ENCODE measurements at places on chromosomes 7 and 10. TPM values are rescaled to one million over a fixed set of nuclear protein-coding genes. Genes with fewer than 3 reads are reported as not detected.
A peak's percentile ranks its signal among the peaks of the same experiment; 100 is the strongest.

The FLNC gene
- total RNA-seq, result 5.2 TPM

The LLCFC1 gene
- not detected for total RNA-seq

The PON3 gene
- 67.2 TPM for total RNA-seq

GRCh38 chr10:8998751-8999150 lies 944.3 kb downstream of the GATA3 start:
- no peak for DNase-seq

DNA sequence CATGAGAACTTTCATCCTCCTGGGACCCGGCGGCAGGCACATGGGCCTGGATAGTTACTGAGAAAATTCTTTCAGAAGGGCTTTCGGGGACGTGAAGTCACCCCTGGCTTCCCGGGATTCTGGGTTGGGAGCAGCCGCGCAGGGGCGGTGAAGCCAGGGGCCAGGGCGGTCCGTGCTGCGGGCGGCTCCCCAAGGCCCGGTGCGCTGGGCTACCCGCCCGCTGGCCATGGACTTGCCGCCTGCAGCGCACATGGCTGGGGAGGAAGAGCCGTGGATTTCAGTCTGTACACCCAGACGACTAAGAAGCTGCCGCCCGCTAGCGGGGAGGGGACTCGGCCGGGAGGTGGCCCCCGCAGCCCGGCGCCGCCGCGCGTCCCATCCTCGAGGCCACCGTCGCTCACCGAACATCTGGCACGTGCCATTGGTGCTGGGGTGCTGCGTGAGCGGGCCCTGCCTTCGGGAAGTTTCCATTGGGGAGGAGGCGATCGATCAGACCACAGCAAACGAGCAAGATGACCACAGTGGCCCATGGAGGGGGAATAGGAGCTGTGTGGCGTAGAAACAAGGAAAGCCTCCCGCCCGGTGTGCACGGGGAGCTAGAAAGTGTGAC lies 64.5 kb downstream of the TMEM209 start:
- peak; percentile 84 for DNase-seq

GRCh38 chr7:71497256-71497946 lies 365.5 kb downstream of the GALNT17 start:
- no peak for DNase-seq

GRCh38 chr7:38360776-38361175 lies 87.3 kb upstream of the TARP start:
- no peak for DNase-seq

GRCh38 chr10:76902949-76903348 lies 734.7 kb downstream of the KCNMA1 start:
- DNase-seq, result peak; percentile 70

DNA sequence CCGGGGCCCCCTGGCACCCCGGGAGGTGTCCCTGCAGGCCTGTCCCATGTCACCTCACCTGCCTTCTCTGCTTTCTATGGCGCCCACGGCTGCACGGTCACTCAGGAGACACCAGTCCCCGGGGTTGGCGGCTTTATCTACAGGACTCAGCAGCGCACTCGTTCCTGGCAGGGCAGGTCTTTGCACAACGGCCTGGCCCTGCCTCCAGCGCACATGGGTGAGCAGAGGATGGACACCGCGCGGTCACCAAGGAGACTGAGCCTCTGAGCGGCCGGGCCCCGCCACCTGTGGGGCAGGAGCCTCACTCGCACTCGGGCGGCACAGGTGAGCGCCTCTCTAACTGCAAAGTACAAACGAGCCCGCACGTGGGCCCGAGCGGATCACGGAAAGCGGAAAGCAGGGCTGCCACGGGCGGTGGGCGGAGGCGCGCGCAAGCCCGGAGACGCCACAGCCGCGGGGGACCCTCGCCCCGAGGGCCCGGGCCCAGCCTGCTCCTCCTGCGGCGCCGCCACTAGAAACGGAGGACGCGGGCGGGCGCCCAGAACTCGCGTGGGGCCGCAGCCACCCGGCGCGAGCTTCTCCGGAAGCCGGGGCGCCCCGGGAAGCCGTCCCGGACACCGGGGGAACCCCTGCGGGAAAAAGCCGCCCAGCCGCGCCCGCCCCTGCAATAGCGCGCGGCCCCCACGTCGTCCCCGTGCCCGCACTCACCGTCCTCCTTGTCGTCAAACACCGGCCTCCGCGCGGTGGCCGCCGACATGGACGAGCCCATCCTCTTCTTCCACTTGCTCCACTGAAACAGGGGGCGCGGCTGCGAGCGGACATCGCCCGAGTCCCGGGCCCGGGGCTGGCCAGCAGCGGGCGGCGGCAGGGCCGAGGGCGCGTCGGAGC lies 642 bp downstream of the STK32C start:
- DNase-seq, result peak; percentile 91

All from upper lobe of left lung (tissue), 6 donors.